Naive B cell (primary cell): ENCODE measurements at places on chromosomes 1 and 21.

DNA sequence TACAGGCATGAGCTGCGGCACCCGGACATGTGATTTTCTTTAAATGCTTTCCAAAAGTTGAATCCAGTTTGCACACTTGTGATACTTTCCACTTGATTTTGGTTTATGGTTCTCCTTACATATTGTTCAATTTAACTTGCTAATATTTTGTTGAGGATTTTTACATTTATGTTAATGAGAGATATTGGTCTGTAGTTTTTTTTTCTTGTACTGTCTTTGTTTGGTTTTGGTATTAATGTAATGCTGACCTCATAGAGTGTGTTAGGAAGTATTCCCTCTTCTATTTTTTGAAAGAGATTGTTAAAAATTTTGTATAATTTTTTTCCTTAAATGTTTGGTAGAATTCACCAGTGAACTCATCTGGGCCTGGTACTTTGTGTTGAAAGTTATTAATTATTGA lies 34.6 kb upstream of the LPGAT1 start:
- H3K4me3 ChIP-seq: no peak overlapping the region
- H3K27me3 ChIP-seq: peaks cover 5% of the 10 kb centered on the region
- no peak overlapping the region for H3K27ac ChIP-seq
- DNase-seq: no peak
- no peaks in the 10 kb centered on the region for H3K4me1 ChIP-seq

DNA sequence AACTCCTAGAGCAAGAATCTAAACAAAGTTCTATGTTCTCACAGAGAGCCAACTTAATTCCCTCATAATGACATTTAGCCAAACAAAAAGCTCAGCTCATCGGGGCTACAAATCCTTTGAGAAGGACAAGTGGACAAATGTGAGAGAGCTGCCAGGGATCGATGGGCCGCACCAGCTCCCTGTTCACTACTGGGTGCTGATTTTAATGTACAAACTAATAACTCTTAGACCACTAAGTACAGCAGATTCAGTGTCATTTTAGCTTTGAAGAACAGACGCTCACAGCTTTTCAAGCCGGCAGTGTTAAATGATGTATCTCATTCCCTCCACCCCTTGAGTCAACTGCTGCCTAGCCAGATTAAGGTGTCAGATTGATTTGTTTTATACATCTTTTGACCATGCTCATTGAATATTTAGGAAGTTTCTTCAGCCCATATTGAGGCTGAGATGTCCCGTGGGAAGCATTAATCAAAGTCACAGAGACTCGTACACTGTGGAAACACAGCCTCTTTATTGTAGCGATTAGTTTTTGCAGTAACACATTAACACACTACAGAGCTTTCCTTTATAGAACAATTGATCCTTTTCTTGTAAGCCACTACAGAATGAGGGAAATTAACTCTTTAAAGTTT lies 21.1 kb downstream of the PROX1 start:
- DNase-seq: no peak
- H3K27ac ChIP-seq: no peak overlapping the region
- H3K4me1 ChIP-seq: no peaks in the 10 kb centered on the region
- H3K4me3 ChIP-seq: no peak overlapping the region
- peaks cover 19% of the 10 kb centered on the region for H3K27me3 ChIP-seq
- H3K36me3 ChIP-seq: no peaks in the 10 kb centered on the region

- H3K36me3 ChIP-seq: no peaks in the 10 kb centered on the region
- H3K4me1 ChIP-seq: peaks cover 11% of the 10 kb centered on the region
- no peak for DNase-seq
- peak overlapping the region; percentile 2 for H3K27ac ChIP-seq
- no peaks in the 10 kb centered on the region for H3K27me3 ChIP-seq
These were observed 5.0 kb downstream of the MLLT11 start for GRCh38 chr1:151065089-151065645.

DNA sequence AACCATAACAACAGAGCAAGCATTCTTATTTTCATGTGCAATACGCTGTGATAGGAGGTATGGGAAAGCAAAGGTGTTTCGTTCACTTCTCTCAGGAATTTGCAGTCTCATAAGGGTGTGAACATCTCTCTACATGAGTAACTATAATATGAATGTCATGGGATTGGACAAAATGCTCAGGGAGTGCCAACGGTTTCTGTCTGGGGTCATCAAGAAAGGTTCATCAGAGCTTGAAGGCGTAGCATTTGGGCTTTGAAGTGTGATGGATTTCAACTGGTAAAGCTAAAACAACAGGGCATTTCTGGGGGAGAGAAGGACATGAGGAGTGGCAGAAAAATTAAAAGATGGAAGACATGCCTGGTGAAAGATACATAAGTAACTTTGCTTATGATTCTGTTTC lies 32.4 kb downstream of the GREM2 start:
- no peak overlapping the region for H3K4me3 ChIP-seq
- no peaks in the 10 kb centered on the region for H3K36me3 ChIP-seq
- peaks cover 15% of the 10 kb centered on the region for H3K4me1 ChIP-seq
- H3K27me3 ChIP-seq: no peaks in the 10 kb centered on the region
- no peak overlapping the region for H3K27ac ChIP-seq

DNA sequence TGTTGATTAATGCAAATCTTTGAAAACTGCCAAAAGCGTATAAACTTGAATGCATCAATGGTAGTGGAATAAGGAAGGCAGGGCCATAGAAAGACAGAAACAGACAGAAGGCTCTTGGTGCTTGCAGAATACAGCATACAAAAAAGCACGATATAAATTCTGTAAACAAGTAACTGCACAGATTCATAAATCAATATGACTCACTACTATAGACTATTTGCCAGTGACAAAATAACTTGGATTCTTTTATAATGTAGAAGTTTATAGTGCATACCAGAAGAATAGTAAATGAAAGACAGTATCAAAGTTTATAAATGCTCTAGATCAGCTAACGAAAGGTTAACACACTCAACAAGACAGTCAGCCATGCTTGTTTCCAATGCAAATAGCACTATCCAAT lies 349.6 kb downstream of the PTBP2 start:
- no peak overlapping the region for H3K27ac ChIP-seq
- no peaks in the 10 kb centered on the region for H3K27me3 ChIP-seq
- H3K4me3 ChIP-seq: no peak overlapping the region
- DNase-seq: no peak

GRCh38 chr21:28086861-28087581 lies 905.7 kb downstream of the LTN1 start:
- no peak overlapping the region for H3K4me3 ChIP-seq
- DNase-seq: no peak
- no peaks in the 10 kb centered on the region for H3K4me1 ChIP-seq
- peaks cover 10% of the 10 kb centered on the region for H3K27me3 ChIP-seq
- H3K36me3 ChIP-seq: no peaks in the 10 kb centered on the region

DNA sequence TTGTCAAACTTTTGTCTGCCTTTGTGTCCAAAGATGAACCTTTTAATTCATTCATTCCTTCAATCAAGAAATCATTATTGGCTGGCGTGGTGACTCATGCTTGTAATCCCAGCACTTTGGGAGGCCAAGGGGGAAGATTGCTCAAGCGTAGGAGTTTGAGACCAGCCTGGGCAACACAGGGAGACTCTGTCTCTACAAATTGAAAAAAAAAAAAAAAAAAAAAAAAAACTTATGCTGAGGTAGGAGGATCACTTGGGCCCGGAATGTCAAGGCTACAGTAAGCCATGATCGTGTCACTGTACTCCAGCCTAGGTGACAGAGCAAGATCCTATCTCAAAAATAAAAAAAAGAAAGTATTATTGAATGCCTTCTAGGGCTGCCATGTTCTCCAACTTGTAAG lies 51.3 kb upstream of the CXADR start:
- H3K27me3 ChIP-seq: no peaks in the 10 kb centered on the region
- no peak overlapping the region for H3K4me3 ChIP-seq
- H3K27ac ChIP-seq: no peak overlapping the region
- H3K36me3 ChIP-seq: no peaks in the 10 kb centered on the region
- no peak for DNase-seq
- no peaks in the 10 kb centered on the region for H3K4me1 ChIP-seq

- DNase-seq: no peak
- no peaks in the 10 kb centered on the region for H3K36me3 ChIP-seq
- H3K4me1 ChIP-seq: no peaks in the 10 kb centered on the region
- H3K4me3 ChIP-seq: no peak overlapping the region
These were observed 63.3 kb upstream of the ARTN start for GRCh38 chr1:43870306-43870705.

DNA sequence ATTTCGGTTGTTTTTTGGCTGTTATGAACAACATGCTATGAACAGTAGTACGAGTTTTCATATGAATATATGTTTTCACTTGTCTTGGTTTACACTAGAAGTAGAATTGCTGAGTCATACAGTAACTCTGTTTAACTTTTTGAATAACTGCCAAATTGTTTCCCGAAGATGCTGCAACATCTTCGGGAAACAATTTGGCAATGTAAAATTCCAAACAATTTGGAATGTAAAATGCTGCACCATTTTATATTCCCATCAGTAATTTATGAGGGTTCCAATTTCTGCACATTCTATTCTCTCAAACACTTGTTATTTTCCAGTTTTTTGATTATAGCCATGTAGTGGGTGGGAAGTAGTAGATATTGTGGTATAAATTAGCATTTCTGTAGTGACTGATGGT lies 11.6 kb downstream of the PCBP3 start:
- H3K27me3 ChIP-seq: peaks cover 13% of the 10 kb centered on the region
- H3K27ac ChIP-seq: no peak overlapping the region
- H3K36me3 ChIP-seq: no peaks in the 10 kb centered on the region
- no peak overlapping the region for H3K4me3 ChIP-seq

GRCh38 chr1:2376261-2376741 lies 15.1 kb downstream of the MORN1 start:
- H3K27me3 ChIP-seq: no peaks in the 10 kb centered on the region
- peaks cover under 1% of the 10 kb centered on the region for H3K36me3 ChIP-seq
- DNase-seq: no peak

DNA sequence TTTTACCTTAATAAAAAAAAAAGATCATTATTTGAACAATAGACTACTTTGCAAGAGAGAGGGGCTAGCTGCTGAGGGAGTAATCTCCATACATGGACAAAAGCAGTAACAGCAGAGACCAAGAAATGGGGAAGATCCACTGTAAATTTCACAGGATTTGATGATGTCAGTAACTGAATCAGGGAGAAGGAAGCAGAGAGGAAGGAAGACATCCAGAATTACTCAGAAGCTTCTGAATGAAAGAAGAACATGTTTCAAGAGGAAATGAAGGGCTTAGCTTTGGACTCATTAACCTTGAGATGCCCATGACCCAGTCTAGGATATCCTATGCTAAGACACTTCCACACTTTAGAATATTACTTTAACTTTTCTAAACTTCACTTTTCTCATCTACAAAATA lies 60.4 kb downstream of the SLC44A5 start:
- no peak overlapping the region for H3K27ac ChIP-seq
- H3K27me3 ChIP-seq: no peaks in the 10 kb centered on the region
- no peak for DNase-seq
- H3K36me3 ChIP-seq: no peaks in the 10 kb centered on the region
- H3K4me3 ChIP-seq: no peak overlapping the region

DNA sequence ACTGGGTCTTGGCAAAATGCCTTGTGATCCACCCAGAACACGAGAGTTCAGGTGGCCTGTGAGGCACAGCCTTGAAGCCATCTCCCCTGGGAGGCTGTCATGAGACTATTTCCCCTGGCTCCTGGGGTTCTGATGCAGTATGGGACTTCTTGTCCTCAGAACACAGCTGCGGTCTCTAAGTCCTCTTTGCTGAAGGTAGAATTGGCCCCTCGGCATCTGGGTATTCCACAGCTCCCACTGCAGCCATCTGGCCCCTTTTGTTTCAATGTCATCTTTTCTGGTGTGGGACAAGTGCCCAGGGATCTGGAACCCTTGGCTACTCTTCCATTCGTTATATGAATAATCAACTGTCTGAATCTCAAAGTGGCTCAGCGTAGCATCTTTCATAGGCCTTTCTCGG lies 17.0 kb upstream of the LY9 start:
- no peak overlapping the region for H3K4me3 ChIP-seq
- H3K27me3 ChIP-seq: no peaks in the 10 kb centered on the region
- peak overlapping the region; percentile 76 for H3K27ac ChIP-seq
- DNase-seq: no peak
- peaks cover 12% of the 10 kb centered on the region for H3K36me3 ChIP-seq

GRCh38 chr1:21320410-21321108 lies 30.3 kb upstream of the ECE1 start:
- peaks cover 5% of the 10 kb centered on the region for H3K36me3 ChIP-seq
- peaks cover 48% of the 10 kb centered on the region for H3K4me1 ChIP-seq
- DNase-seq: no peak
- no peaks in the 10 kb centered on the region for H3K27me3 ChIP-seq

GRCh38 chr1:238951809-238952208 lies 434.6 kb upstream of the CHRM3 start:
- H3K4me3 ChIP-seq: no peak overlapping the region
- DNase-seq: no peak
- H3K27ac ChIP-seq: no peak overlapping the region
- H3K36me3 ChIP-seq: no peaks in the 10 kb centered on the region
- H3K27me3 ChIP-seq: no peaks in the 10 kb centered on the region

GRCh38 chr1:8009043-8010002 lies 16.8 kb downstream of the ERRFI1 start:
- H3K4me1 ChIP-seq: no peaks in the 10 kb centered on the region
- no peaks in the 10 kb centered on the region for H3K27me3 ChIP-seq
- no peak for DNase-seq
- H3K27ac ChIP-seq: no peak overlapping the region

DNA sequence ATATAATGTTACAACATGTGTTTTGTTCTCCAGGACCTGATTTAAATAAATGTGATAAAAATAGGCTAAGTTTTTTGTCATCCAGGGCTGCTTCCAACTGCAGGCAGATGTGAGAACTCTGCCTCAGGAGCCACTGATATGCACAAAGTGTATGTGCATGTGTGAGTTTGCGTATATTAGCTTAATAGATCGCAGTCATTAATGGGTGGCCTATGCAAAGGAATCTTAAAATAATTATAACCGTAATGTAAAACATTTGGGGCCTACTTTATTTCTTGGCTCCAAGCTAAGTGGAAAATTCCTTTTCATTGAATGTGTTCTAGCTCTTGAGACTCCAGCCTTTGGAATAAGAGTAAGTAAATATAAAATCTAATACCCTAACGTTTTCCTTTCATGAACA lies 16.8 kb downstream of the DHX9 start:
- peaks cover 2% of the 10 kb centered on the region for H3K4me1 ChIP-seq
- no peak for DNase-seq
- H3K36me3 ChIP-seq: peaks cover 9% of the 10 kb centered on the region
- no peak overlapping the region for H3K27ac ChIP-seq
- no peak overlapping the region for H3K4me3 ChIP-seq

DNA sequence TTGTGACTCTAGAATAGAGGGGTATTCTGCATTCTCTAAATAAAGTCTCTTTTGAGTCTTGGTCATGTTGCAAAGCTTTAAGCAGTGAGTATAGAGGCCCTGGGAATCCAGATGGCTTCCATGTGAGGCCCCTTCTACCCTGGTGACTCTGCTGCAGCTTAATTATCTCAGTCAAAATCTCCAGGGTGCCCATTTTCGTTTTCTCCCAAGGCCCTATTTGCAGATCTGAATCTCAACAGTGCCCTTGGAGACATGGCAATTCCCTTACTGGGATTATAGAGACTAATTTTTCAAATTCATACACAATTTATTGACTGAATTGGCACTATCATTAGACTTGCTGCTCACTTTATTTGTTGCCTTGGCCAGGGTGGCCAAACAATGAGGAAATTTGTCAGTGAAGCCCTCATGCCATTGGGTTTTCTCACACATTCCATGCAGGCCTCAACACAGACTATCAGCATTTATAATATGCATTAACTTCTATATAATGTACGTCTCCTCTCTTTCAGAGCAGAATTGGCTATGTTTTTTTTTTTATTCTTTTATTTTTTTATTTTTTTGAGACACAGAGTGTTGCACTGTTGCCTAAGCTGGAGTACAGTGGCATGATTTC lies 35.1 kb downstream of the PROX1 start:
- peaks cover 7% of the 10 kb centered on the region for H3K27me3 ChIP-seq
- no peak for DNase-seq
- H3K4me1 ChIP-seq: no peaks in the 10 kb centered on the region
- no peak overlapping the region for H3K4me3 ChIP-seq
- no peak overlapping the region for H3K27ac ChIP-seq
- no peaks in the 10 kb centered on the region for H3K36me3 ChIP-seq
